Dermis blood vessel endothelial cell (primary cell): ENCODE measurements at places on chromosomes 1 and 21.
A peak's percentile ranks its signal among the peaks of the same experiment; 100 is the strongest.

DNA sequence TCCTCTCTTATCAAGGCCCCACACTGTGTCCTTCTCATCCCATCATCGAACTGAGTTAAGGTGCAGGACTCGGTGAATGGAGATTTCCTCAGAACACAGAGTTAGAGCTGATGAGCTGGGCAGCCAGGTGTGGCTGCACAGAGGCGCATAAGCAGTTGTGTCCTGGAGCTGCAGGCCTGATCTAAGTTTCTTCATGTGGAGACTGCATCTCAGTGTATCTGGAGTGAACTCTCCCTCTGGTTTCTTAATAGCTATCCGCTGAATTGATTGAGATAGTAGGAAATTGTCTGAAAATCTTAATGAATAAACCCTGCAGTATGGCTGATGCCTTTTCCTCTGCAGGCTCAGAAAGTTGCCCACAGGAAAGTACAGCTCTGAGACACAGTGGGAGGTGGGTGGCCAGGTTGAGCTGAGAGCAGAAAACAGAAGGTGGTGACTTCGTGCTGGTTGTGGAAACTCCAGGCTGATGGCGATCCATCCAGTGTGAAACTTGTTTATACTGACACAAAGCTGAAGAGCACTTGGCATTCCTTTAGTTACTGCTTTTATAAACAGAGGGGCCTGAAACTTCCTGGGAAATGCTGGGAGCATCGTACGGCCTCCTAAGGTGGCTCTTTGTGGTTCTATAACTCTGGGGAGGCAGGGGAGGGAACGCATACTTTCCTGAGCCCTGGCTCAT, 67.4 kb upstream of the F3 start:
- no peak for DNase-seq

DNA sequence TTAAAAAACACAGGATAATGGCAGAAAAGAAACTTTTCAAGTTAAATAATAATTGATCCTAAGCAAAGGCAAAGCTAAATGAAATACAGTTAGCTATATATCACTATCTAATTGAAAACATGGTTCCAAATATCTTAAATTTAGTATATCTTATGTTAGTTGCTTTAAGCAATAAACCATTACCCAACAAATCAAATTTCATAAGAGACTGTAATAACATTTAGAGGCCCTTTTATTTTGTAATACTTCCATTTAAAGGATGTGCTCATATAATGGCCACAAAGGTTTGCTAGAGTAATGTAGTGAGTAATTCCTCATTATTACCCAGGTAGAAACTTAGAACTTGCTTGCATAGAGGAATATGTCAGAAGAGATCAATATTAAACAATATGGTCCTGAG, 32.3 kb downstream of the RPL5 start:
- no peak for DNase-seq

- no peak for DNase-seq
Observed at GRCh38 chr1:7345516-7345915, 425.6 kb upstream of the VAMP3 start.

GRCh38 chr1:147202576-147202975, 22.6 kb downstream of the FMO5 start:
- no peak for DNase-seq

DNA sequence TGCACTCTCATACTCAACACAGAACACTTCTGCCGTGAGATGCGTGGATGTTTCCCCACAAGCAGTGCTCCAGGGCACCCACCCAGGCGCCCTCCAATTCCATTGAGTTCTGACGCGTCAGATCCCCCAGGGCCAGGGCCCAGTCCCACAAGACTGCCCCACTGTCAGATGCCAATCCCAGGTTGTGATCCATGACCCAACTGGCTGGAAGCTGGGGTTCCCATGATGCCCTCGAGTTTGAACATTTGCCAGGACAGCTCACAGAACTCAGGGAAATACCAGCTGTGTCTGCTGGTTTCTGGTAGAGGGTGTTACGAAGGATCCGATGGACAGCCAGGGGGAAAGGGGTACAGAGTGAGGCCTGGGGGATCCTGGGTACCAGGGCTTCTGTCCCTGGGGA, 58.4 kb downstream of the AGPAT3 start:
- no peak for DNase-seq

GRCh38 chr1:241849345-241849695, 1.3 kb downstream of the EXO1 start:
- DNase-seq, result no peak

DNA sequence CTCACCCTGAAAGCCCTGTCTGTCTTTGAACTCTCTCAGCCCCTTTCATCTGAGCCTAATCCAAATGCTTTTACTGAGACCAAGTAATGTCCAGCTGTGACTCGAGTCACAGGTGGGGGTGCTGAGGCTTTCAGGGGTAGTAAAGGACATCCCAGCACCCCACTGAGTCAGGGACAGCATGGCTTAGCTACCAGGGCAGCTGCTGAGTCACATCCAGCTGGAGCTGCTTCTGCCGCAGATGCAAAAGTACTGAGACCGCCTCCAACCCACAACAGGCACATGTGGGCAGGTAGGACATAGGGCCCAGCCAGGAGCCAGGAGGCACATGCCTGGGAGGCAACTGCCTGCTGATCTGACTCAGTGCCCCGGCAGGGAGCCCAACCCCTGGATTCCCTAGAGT, 6.7 kb upstream of the VSIG8 start:
- no peak for DNase-seq

- DNase-seq, result no peak
Observed at GRCh38 chr21:46009951-46010705, 28.6 kb downstream of the COL6A1 start.

DNA sequence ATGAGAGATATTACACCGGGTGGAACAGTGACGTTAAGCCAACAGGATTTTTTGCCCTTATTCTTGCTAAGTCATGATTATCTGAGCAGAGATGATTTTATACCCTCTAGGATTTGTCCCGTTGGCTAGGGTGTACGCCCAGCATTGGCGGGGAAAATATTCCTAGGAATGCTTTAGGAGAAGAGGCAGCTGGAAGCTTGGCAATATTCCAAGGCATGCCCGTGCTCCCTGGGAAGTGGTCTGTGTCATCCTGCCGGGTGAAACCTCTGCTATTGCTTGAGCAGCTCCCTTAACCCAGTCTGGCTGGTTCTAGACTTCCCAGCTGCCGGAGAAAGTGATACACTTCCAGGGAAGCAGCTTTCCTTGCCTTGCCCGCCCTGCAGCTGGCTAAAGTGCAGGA, 16.2 kb downstream of the CHRNB2 start:
- DNase-seq, result peak; percentile 81

GRCh38 chr21:24027396-24027795, 1579.9 kb downstream of the MRPL39 start:
- no peak for DNase-seq

GRCh38 chr1:30952098-30952497, 43.5 kb upstream of the SDC3 start:
- DNase-seq, result no peak

DNA sequence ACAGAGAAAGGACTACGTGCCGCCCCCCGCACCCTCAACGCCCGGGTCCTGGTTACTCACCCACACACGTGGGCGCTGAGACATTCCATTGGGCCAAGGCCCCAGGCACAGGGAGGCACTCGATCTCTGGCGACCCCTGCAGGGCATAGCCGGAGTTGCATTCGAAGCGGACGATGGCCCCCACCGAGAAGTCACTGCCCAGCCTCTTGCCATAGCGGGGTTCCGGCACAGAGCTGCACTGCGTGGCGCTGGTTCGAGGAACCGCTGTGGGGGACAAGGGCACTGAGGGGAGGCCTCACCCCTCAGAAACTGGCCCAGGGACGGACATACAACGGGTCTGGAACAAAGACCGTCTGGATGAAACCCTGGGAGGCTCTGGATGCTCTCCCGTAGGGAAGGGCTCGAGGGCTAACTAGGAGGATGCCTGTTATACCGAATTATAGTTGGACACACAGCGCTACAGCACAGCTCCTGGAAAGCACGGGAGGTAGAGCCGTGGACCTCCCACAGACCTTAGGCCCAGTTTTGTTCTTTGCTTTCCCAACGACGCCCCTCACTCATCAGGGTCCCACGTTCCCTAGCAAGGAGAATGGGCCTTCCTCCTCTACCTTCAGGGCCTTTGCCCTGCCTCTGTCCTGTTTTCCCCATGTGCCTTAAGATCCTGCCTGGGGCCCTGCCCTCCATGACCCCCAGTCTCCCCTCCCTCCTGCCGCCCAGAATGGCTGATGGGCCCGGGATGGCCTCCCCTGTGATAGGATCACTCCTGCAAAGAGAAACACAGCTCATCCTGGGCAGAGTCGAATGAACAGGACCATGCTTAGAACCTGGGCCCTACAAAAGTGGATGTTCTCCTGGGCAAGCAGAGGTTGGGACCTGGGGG, 152.8 kb downstream of the ZSCAN20 start:
- DNase-seq, result no peak
